ENCODE measurements at places on chromosomes 4 and X.

DNA sequence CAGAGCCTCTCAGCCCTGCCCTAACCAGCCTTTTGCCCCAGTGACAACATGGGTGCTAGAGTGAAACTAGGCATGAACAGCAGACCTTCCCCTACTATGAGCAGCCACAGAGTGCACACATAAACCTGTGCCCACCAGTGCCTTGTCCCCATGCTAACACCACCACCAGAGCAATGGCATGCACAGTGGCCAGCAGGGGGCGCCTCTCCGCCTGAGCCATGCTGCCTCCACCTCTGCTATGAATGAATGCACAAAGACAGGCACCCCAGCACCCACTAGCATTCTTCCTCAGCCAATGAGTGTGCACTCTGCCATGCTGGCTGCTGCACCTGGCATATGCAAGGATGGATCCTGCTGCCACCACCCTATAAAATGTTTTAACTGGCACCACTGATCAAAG lies 286.9 kb upstream of the FGF16 start:
- DNase-seq, result peak; percentile 23

- DNase-seq, result no peak
These were observed 40.1 kb upstream of the HELT start for GRCh38 chr4:184978211-184978610.

DNA sequence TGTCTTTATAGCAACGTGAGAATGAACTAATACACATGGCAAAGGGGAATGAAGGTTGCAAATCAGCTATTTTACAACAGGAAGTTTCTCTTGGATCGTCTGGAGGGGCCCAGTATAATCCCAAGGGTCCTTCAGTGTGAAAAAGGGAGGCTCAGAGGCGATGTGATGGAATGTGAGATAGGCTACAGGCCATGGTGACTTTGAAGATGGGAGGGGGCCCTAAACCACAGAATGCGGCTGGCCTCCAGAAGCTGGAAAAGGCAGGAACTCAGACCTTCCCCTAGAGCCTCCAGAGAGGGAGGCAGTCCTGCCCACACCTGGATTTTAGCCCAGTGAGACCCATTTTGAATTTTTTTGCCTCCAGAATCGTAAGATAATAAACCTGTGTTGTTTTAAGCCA lies 69.4 kb upstream of the PGM2 start:
- DNase-seq, result no peak

DNA sequence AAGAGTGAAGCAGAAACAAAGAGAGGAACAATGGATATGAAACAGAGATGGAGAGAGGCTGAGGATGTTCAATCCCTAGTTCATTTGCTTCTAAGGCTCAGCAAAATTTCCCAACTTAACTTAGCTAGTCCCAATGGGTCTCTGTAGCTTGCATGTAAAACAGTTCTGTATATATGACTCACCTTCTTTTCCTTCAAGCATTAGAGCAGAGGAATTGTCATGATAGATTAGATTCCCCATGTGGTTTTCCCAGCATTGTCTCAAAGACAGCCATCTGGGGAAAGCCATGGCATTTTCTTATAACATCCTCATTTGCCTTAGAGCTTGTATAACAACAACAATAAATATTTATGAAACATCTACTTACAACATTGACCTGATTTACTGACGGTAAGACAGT lies 93.9 kb upstream of the GATB start:
- no peak for DNase-seq

- no peak for DNase-seq
These were observed 16.6 kb upstream of the PRDM8 start for GRCh38 chr4:80180743-80181142.

Measured in activated CD8-positive, alpha-beta T cell treated with anti-CD3 and anti-CD28 coated beads, Interleukin-2, amount 10 ng/mL, durations not matched to agents 7 days and 5 days (primary cell).